ENCODE measurements at places on chromosomes 1 and 21.
A peak's percentile ranks its signal among the peaks of the same experiment; 100 is the strongest.

GRCh38 chr1:168799927-168800605 is 71.1 kb upstream of the DPT start:
- DNase-seq = no peak

DNA sequence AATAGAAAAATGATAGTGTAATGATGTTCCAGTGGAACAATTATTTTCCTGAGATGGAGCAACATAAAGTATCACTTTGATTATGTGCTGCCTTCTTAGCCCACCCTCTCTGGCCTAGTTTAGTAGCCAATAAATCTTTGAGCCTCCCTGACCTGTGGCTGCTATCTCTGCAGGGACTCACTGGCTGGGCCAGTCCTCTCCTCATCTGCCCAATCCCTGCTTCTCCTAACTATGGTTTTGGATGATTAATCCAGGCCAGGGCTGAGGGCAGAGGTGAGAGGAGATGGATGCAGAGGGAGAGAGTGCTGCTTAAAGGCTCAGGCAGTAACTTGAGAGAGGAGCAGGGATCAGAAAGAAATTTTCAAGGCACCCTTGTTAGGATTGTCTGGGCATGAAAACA is 89.0 kb upstream of the CD34 start:
- DNase-seq = no peak

DNA sequence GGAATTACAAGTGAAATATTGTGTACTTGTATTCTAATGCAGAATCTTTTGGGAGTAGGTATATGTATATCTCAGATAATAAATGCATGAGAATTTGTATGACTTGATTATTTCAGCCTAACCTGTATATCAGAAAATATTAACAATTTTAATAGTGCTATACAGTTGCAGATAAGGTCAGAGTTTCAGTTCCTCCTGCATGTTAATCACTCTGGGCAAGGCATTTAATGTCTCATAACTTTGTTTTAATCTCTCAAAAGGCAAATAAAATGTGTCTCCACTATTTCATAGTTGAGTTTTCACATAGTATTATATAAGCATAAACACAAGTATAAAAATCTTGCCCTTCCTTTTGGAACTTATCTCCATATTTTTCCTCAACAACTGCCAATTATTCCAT is 352.5 kb downstream of the KCNT2 start:
- no peak for DNase-seq

- DNase-seq = no peak
Observed at GRCh38 chr1:20347699-20348098, 57.0 kb downstream of the VWA5B1 start.

DNA sequence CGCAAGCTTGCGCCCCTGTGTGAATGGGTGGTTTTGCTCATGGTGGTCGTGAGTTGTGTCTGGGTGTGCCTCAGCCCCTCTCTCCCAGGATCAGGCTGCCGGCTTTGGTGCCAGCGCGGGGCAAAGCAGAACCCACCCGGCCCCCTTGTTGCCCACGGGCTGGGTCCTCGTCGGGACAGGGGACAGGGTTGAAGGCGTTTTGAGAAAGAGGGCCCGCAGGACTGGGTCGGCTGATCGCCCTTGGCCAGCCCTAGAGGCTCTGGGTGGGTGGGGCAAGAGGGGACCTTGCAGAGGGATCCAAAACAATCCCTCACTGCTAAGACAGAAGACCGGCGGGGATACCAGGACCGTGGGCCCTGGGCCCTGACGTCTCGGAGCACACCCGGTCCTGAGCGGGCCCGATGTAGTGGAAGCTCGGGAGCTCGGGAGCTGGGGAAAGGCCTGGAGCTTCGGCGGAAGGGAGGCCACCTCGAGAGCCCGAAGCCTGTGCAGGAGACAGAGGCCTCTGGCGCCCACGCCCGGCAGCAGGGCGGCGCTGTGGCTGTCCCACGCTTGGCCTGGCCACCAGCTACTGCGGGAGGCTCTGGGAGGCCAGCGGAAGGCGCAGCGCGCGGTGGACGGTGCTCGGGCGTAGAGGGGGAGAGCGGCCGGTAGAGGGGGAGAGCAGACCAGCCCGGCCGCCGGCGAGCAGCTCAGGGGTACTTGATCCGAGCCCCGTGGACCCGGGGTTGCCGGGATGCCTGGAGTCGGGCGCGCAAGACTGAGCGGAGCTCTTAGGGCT is 2.8 kb upstream of the ZNF678 start:
- no peak for DNase-seq

DNA sequence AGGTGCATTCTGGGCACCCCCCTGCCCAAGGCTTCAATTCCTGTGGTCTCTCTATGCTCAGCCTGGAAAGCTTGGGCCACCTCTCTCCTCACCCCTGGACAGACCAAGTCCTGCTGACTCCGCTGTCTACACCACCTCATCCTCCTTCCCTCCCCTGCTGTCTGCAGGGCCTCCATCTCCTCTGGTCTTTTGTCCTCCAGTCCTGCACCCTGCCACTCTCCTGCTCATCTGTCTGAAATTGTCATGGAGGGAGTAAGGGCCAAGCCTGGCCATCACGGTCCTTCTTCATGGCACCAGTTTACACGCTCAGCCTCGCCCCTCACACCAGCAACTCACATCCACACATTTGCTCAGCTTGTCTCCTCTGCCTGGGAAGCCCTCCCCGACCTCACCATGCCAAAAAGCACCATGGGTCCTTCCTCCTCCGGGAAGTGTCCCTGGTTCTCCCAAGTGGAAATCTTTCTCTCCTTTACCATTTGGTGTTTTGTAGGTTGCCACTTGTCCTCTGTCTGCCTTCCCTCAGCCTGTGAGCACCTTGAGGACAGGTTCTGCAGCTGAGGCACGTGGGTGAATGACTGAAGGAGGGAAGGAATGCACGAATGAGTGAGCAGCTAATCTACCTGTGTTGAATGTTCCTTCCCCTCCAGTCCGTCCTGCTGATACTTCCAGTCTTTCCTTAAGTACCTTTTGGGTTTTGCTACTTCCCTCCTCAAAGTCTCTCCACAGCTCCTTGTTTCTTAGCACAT is 2.1 kb upstream of the SLC2A1 start:
- no peak for DNase-seq

GRCh38 chr1:201504179-201504631 is 2.7 kb downstream of the CSRP1 start:
- no peak for DNase-seq

- DNase-seq = no peak
Observed at GRCh38 chr1:204041232-204041767, 31.6 kb upstream of the SOX13 start.

GRCh38 chr1:17201201-17202021 is 3.5 kb upstream of the PADI1 start:
- no peak for DNase-seq

DNA sequence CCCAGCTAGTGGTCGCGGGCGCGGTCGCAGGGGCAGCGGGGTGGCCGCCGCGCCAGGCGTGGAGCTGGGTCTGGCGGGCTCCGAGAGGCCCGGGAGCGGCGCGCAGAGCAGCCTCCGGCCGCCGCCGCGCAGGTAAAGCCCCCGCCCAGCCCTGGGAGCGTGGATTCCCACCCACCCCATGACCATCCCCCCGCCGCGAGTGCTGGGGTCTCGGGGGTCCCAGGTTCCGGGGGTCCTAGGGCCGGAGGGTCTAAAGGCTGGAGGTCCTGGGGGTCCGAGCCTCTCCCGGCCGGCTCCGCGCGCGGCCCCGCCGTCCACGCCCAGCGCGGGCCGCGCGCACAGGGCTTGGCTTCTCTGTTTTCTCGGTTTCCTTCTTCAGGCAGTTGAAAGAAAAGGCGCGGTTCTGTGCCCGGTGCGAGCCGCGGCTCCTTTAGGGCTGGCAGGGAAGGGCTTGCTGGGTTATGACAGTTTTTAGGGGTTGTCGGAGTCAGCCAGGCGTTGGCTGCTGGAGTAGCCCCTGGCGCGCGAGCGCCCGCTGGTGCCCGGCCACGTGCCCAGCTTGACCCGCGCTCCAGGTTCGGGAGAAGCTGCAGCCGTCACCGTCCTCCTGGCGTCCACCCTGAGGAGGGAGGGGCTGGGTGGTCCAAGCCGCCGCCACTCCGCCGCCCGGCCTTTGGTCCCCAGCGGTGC is 359 bp downstream of the LRRC3 start:
- peak; percentile 1 for DNase-seq

DNA sequence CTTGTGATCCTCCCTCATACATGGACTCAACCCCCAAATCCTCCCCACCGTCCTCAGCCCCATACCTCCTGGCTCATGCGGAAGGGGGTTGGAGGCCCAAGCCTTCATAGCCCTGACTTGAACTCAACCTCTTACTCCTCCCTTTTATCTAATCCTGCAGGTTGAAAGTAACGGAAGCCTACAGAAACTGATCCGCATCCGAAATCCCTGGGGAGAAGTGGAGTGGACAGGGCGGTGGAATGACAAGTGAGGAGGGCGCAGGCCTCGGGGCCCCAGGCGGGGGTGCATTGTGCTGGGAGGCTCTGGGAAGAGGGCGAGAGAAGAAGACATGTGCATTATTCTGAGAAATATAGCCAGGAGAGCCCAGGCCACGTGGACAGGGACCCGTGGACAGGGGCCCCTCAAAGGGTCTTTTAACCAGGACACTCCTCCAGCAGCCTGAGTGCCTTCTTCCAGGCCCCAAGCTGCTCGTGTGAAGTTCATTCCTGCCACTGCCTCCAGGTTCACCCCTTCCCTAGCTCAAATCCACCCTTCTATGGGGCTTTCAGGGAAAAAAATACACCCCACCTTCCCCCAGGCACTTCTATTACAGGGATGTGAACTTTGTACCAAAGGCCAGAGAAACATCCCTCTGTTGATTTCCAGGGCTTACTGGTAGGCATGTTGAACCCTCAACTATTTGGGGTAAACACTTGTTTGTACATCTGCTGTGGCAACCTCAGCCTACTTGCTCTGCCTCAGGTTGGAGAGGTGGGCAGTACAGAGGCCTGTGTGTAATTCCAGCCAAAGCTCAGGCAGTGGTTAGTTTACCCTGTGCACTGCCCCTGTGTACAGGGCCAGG is 38.6 kb downstream of the CAPN2 start:
- no peak for DNase-seq

- DNase-seq = peak; percentile 40
Observed at GRCh38 chr1:157963713-157964112, 29.7 kb upstream of the KIRREL1 start.

DNA sequence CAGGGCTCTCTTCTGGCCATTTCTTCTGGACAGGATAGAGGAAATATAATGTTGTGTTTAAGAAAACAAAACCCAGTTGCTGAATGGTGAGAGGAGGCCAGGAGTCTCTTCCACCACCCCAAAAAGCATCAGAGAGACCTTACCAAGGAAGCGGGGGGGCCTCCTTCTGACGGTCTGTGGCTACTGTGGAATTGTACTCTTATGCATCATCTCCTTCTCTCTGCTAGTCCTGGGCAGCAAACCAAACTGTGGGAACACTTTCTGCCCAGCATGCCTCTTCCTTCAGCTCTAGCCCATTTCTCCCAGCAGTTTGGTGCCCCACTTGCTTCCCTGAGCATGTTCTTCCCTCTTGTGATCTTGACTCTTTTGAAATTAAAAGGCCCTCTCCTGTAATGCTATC is 157.7 kb downstream of the HHIPL2 start:
- no peak for DNase-seq

DNA sequence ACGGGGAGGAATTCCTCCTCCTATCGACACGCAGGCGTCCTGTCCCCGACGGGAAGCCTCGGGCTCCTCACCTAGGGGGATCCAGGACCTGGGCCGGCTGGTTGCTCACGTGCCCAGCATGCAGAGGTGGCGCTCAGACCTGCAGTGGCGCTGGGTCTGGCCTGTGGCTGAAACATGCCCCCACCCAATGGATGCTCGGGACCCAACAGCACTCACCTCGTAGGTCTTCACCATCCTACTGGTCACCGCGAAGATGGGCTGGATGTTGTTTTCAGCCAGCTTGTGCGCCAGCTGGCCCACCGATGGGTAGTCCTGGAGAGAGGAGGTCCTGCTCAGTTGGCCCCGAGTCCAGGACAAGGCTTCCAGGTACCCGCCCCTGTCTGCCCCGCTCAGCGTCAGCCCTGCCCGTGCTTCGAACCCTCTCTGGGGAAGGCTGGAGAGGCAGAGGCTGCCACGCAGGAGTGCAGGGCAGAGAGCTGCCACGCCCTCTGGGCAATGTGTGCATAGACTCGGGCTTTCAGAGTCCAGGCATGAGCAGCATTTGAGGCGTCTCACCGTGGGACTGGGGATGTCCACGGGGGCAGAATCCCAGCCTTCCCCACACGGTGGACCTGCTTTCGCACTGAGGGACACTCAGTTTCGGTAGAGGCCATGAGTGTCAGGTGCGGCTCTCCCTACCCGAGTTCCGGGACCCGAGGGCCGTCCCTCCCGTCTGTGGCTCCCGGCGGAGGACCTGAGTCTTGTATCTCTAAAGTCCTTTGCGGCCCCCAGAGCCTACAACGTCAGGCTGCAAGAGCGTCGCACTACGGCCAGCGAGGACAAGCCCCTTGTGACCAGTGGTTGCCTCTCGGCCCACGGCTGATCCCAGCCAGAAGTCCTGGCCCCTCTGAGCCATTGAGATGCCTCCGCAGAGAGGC is 21.6 kb downstream of the ITGB2 start:
- DNase-seq = no peak

GRCh38 chr1:84117868-84118267 is 26.2 kb upstream of the PRKACB start:
- no peak for DNase-seq

- no peak for DNase-seq
Observed at GRCh38 chr1:67097305-67097704, 37.5 kb downstream of the C1orf141 start.

GRCh38 chr21:41638201-41638790 is 128.6 kb downstream of the RIPK4 start:
- no peak for DNase-seq

- no peak for DNase-seq
Observed at GRCh38 chr1:42852608-42852980, 6.2 kb downstream of the ZNF691 start.

DNA sequence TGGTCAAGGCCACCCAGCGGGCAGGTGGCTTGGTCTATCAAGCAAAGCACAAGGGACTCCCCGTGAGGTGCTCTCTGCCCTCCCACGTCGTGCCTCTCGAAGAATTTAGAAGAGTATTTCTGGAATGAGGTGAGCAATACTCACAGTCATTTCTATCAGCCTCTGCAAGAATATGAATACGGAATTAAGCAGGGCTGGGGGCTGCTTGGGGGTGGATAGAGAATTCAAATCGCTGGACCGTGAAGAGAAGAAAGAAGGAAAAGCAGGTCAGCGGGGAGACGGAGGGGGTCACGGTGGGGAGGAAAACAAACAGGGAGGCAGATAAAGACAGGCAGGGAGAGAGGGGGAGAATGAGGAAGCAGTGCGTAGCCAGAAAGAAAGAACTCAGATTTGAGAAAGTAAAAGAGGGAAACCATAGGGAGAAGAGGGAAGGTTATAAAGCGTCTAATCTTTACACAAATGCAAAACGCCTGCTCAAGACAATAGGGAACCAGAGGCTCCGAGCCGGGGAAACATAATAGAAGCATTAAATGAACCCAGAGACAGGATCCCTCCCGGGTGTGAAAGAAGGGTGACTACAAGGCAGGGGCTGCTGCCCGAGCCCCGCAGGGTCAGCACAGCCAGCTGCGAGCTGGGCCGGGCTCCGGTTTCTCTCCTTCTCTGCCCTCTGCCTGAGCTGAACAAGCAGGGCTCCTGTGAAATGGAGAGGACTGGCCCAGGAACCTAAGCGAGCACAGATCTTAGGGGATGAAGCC is 2.1 kb upstream of the EDN2 start:
- DNase-seq = no peak
